ENCODE measurements at places on chromosomes 16 and 17. TPM values are rescaled to one million over a fixed set of nuclear protein-coding genes. Genes with fewer than 3 reads are reported as not detected.

GRCh38 chr17:82911822-82912221, 72.0 kb upstream of the ZNF750 start:
- peaks cover 37% of the 10 kb centered on the region for H3K36me3 ChIP-seq
- peaks cover 29% of the 10 kb centered on the region for H3K4me1 ChIP-seq
- no peaks in the 10 kb centered on the region for H3K27me3 ChIP-seq
- no peak overlapping the region for H3K27ac ChIP-seq
- no peak overlapping the region for H3K4me3 ChIP-seq

Gene ATXN2L
- 73.0 TPM for total RNA-seq

Gene CACNG5
- total RNA-seq = not detected

DNA sequence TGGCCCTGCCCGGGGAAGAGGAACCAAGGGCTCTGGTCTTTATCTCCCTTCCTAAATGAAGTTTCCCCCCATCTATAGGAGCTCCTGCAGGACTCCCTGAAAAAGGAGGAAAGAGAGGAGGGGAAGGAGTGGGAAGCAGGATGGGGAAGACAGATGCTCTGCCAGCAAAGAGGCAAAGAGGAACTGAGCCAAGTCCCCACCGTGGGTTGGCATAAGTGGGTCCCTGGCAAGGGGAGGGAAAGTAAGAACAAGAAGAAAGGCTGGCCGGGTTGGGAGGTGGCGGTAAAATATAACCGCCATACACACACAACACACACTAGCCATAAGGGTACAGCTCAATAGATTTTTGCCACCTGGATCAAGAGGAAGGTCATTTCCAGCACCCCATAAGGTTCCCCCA, 6.1 kb upstream of the EIF1 start:
- no peaks in the 10 kb centered on the region for H3K27me3 ChIP-seq
- peaks cover under 1% of the 10 kb centered on the region for H3K4me1 ChIP-seq
- DNase-seq = no peak
- H3K36me3 ChIP-seq = no peaks in the 10 kb centered on the region
- no peak overlapping the region for H3K4me3 ChIP-seq

GRCh38 chr17:64129515-64129764, 504 bp downstream of the ERN1 start:
- H3K4me3 ChIP-seq = peak overlapping the region; percentile 77
- no peaks in the 10 kb centered on the region for H3K27me3 ChIP-seq
- no peak for DNase-seq
- H3K27ac ChIP-seq = peak overlapping the region; percentile 95

- H3K4me1 ChIP-seq = no peaks in the 10 kb centered on the region
- no peak overlapping the region for H3K4me3 ChIP-seq
- H3K27ac ChIP-seq = no peak overlapping the region
- peaks cover 3% of the 10 kb centered on the region for H3K27me3 ChIP-seq
Observed at GRCh38 chr17:79504181-79504605, 106.7 kb downstream of the RBFOX3 start.

DNA sequence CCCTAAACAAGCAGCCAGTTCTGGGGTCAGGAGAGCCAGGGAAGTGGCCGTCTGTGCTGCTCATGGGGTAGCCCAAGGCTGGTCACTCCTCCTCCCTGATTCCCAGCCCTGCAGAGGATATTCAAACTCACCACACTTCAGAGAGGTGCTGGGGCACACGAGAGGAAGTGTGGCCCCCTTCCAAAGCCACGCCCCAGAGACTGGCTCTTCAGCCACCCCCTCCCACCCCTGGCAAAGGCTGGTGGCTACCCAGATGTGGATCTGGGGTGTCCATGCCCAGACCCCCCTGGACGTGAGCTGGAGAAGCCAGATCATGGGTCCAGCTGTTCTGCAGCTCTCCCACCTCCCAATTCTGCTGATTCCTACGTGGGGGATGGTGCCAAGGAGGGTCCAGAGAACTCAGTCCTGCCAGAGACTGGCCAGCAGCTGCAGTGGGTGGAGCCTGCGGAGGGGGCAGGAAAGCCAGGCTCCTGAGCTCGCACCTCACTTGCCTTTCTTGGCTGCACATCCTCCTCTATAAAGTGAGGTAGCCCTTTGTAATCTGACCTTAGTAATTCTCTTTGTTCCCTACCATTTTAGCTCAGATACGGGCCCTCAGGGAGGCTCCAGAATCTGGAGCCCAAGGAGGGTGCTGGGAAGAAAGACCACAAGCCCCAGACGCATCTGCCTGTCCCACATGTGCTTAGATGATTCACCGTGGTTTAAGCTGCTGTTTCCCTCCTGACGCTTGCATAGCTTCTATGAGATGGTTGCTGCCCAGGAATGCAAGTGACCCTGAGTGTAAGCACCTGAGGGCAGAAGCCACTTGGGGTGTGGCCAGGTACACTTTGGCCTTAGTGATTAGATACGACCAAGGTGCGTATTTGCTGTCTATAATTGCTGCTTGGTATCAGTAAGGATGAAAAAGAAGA, 15.3 kb downstream of the SDK2 start:
- no peak overlapping the region for H3K4me3 ChIP-seq
- H3K27ac ChIP-seq = no peak overlapping the region

- H3K36me3 ChIP-seq = peaks cover 36% of the 10 kb centered on the region
- no peaks in the 10 kb centered on the region for H3K27me3 ChIP-seq
- peak; percentile 14 for DNase-seq
- peaks cover 22% of the 10 kb centered on the region for H3K4me1 ChIP-seq
- H3K4me3 ChIP-seq = peak overlapping the region; percentile 89
- H3K27ac ChIP-seq = no peak overlapping the region
Observed at GRCh38 chr16:2520784-2521531, 787 bp downstream of the AMDHD2 start.

- no peak for DNase-seq
- no peaks in the 10 kb centered on the region for H3K36me3 ChIP-seq
- H3K27ac ChIP-seq = no peak overlapping the region
- no peaks in the 10 kb centered on the region for H3K4me1 ChIP-seq
Observed at GRCh38 chr16:27383556-27384243, 18.3 kb upstream of the IL21R start.

Gene IGSF6
- 12.2 TPM for total RNA-seq

DNA sequence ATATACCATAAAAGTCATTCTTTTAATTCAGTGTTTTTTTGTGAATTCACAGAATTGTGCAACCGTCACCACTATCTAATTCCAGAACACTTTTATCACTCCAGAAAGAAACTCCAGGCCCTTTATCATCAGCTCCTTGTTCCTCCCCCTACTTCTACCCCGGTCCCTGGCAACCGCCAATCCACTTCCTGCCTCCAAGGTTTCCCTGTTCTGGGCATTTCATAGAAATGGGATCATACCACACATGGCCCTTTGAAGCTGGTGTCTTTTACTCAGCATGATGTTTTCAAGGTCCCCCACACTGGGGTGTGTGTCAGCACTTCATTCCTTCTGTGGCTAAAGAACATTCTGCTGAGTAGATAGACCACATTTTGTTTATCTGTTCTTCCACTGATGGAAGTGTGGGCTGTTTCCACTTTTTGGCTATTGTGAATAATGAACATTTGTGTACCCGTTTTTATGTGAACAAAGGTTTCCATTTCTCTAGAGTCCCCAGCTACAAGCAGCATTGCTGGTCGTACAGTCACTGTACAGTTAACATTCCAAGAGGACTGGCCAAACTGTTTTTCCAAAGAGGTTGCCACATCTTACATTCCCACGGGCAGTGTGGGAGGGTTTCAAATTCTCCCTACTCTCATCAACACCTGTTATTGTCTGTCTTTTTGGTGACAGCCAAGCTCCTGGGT, 75.8 kb upstream of the ZNF469 start:
- H3K36me3 ChIP-seq = no peaks in the 10 kb centered on the region
- no peaks in the 10 kb centered on the region for H3K27me3 ChIP-seq
- peaks cover 13% of the 10 kb centered on the region for H3K4me1 ChIP-seq
- no peak overlapping the region for H3K27ac ChIP-seq

Gene SPNS2
- 32.1 TPM for total RNA-seq

Gene WSCD1
- 13.4 TPM for total RNA-seq

Gene PNMT
- total RNA-seq = 4.3 TPM

Gene SSTR5
- total RNA-seq = not detected

- no peak overlapping the region for H3K27ac ChIP-seq
- peaks cover 12% of the 10 kb centered on the region for H3K4me1 ChIP-seq
- H3K4me3 ChIP-seq = no peak overlapping the region
- no peaks in the 10 kb centered on the region for H3K36me3 ChIP-seq
- H3K27me3 ChIP-seq = no peaks in the 10 kb centered on the region
Observed at GRCh38 chr17:66349521-66350254, 47.3 kb downstream of the PRKCA start.

- no peak overlapping the region for H3K4me3 ChIP-seq
- no peaks in the 10 kb centered on the region for H3K27me3 ChIP-seq
Observed at GRCh38 chr17:67542219-67543114, 165.4 kb downstream of the PITPNC1 start.

- no peaks in the 10 kb centered on the region for H3K27me3 ChIP-seq
- H3K4me3 ChIP-seq = no peak overlapping the region
- no peak for DNase-seq
Observed at GRCh38 chr16:69532641-69533455, 32.9 kb upstream of the NFAT5 start.

Gene PRR35
- total RNA-seq = not detected

Gene CACNA1H
- total RNA-seq = 10.3 TPM

DNA sequence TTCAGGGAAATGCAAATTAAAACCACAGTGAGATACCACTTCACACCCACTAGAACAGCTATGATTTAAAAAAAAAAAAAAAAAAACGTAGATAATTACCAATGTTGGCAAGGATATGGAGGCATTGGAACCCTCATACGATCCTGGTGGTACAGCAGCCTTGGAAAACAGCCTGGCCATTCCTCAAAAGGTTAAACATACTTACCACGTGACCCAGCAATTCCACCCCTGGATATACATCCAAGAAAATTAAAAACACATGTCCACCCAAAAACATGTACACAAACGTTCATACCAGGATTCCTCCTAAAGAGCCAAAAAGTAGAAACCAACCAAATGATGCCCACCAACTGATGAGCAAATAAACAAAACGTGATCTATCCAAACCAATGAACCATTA, 68.1 kb downstream of the GAS7 start:
- peaks cover 47% of the 10 kb centered on the region for H3K4me1 ChIP-seq
- DNase-seq = no peak
- no peaks in the 10 kb centered on the region for H3K36me3 ChIP-seq
- H3K27me3 ChIP-seq = no peaks in the 10 kb centered on the region

DNA sequence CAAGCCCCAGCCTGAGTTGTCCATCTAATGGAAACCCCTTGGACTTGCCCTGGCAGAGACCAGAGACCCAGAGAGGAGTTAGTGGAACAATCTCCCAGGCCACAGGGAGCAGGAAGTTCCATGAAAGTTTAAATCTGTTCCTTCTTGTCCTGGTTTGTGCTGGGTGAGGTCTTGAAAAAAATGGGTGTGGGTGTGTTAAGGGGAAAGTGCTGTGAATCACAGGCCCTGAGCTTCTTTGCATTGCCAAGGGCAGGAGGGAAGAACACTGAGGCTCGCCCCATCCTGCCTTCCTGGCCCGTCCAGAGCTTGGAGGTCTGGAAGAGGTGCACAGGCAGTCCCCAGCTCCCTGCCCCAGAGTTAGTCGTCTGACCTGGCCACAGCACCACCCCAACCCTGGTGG, 2.3 kb downstream of the ADORA2B start:
- H3K36me3 ChIP-seq = no peaks in the 10 kb centered on the region
- no peak overlapping the region for H3K4me3 ChIP-seq
- no peak for DNase-seq

GRCh38 chr16:11530171-11530940, 56.4 kb downstream of the LITAF start:
- H3K4me3 ChIP-seq = no peak overlapping the region

DNA sequence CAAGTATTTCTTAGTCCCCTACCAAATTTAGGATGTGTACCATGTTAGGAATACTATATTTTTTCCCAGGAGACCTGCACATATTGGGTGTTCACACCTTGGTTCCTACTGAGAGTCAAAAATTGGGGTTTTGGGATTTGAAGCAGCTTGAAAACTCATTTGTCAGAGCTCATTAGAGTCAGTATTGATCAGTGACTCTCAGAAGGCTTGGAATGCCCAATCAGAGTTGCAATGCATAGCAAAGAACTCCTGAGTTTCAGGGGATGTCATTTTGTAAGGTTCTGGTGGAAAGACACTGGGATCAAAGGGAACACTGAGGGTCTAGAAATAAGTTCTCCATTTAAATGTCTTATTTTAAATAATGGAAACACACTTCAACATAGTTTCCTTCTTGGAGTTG, 5.1 kb downstream of the HLF start:
- peaks cover 3% of the 10 kb centered on the region for H3K4me1 ChIP-seq
- no peak overlapping the region for H3K4me3 ChIP-seq
- H3K27ac ChIP-seq = no peak overlapping the region
- H3K36me3 ChIP-seq = no peaks in the 10 kb centered on the region
- no peak for DNase-seq

GRCh38 chr16:23072084-23072599, 77.1 kb downstream of the USP31 start:
- H3K27me3 ChIP-seq = no peaks in the 10 kb centered on the region
- no peaks in the 10 kb centered on the region for H3K4me1 ChIP-seq
- no peak for DNase-seq
- H3K4me3 ChIP-seq = no peak overlapping the region
- peak overlapping the region; percentile 84 for H3K27ac ChIP-seq

- peaks cover 11% of the 10 kb centered on the region for H3K4me1 ChIP-seq
- H3K4me3 ChIP-seq = no peak overlapping the region
- H3K36me3 ChIP-seq = no peaks in the 10 kb centered on the region
- no peak overlapping the region for H3K27ac ChIP-seq
Observed at GRCh38 chr16:53908731-53909130, 204.8 kb downstream of the FTO start.

DNA sequence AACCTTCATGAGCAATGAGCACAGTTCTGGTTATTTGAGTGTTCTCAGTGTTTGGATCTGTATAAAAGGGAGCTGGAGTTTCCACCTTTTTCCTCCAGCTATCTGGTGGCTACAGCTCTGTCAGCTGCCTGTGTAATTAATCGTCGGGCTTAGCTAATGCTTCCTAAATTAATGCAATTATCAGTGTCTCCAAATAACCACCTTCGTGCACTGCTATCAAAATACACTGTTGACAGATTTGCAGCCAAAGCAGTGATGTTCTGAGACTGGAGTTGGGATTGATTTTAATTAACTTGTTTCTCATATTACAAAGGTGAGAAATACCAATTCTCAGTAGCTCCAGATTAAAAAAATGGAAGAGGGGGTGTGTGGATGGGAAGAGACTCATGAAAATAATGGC, 325.8 kb downstream of the CBLN1 start:
- no peaks in the 10 kb centered on the region for H3K4me1 ChIP-seq
- DNase-seq = no peak
- no peaks in the 10 kb centered on the region for H3K27me3 ChIP-seq

DNA sequence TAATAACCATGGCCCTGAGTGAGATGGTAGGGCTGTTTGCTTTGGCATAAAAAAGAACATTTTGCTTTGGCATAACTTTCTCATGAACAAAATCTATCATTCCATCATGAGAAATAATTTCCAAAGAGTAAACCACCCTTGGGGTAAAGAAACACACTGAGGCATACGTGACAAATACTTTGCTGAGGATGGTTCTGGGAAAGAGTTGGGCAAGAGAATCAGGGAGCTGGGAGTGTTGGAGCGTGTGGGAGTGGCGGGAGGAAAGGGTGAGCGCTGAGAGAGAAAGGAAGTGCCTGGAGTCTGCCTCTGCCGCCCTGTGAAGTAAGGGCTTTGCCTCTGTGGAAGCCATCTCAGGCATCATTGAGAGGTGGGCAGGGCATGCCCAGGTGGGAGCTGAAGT, 60.2 kb upstream of the ARHGAP44 start:
- no peaks in the 10 kb centered on the region for H3K27me3 ChIP-seq
- no peak for DNase-seq
- no peak overlapping the region for H3K4me3 ChIP-seq
- H3K36me3 ChIP-seq = no peaks in the 10 kb centered on the region
